ENCODE measurements at places on chromosomes 3 and 15. TPM values are rescaled to one million over a fixed set of nuclear protein-coding genes. Genes with fewer than 3 reads are reported as not detected.
A peak's percentile ranks its signal among the peaks of the same experiment; 100 is the strongest.

- DNase-seq: no peak
Measured at GRCh38 chr3:169384573-169384972, 278.9 kb downstream of the MECOM start.

The BSN gene
- total RNA-seq: 0.35 TPM

DNA sequence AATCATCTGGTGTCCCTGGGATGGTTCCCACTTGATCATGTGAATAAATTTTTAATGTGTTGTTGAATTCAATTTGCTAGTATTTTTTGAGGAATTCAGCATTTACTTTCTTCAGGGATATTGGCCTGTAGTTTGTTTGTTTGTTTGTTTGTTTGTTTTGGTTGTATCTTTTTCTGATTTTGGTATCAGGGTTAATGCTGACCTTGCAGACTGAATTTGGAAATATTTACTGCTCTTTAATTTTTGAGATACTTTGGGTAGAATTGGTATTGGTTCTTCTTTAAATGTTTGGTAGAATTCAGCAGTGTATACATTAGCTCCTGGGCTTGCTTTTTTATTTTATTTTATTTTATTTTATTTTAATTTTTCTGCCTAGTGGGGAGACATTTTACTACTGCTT lies 803.7 kb downstream of the NAALADL2 start:
- DNase-seq: no peak

DNA sequence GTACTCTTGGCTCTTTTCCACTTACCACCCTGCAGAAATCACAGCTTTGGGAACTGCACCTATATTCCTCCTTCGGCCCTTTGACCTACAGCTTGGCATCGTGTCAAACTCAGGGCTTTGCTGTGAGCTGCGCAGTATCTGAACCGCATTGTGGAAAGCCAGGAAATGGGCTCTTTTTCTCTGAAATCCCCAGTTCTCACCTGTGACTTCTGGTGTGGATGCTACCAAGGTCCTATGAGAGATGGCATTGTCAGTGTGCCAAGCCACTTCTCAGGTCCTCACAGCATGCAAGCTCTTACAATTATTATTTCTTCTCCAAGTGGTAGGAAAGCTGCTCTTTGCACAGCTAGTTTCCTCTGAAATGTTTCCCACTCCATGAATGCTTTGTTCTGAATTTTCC lies 450.6 kb upstream of the TBL1XR1 start:
- no peak for DNase-seq

DNA sequence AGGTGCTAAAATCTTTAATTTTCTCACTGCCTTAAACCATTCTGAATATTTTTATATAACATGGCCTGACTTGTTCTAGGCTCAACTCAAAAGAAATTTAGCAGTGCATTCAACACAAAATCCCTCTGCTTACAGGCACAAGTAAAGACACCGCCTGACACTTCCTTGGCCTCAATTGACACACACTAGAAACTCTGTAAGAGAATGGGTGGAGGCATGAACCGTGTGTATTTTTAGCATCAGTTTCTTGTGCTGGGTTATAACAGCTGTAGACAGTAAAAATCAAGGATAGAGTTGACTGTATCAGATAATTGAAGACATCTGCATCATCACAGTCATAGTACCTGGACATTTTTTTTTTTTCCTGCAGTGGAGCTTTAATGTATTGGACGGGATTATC lies 54.3 kb downstream of the SLC9A9 start:
- DNase-seq: no peak

The SYNM gene
- 26.8 TPM for total RNA-seq

GRCh38 chr15:80491163-80491847 lies 87.1 kb downstream of the ARNT2 start:
- no peak for DNase-seq

DNA sequence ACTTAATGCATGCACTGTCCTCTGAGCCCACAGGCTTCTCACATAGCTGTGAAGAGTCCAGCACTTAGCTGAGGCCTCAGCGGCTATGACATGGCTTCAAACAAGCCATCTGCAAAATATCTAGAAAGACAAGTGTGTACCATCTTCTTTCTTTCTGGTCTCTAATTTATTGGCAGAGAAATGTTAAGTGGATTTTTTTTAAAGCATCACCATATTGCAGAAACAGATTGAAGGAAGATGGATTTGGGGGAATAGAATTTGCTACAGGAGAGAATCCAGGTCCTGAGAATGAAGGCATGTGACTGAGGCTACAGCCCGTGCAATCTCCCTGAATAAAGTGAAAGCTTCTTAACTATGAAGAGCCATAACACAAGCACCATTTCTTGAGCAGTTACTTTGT lies 567.3 kb downstream of the PDCD6IP start:
- DNase-seq: no peak

DNA sequence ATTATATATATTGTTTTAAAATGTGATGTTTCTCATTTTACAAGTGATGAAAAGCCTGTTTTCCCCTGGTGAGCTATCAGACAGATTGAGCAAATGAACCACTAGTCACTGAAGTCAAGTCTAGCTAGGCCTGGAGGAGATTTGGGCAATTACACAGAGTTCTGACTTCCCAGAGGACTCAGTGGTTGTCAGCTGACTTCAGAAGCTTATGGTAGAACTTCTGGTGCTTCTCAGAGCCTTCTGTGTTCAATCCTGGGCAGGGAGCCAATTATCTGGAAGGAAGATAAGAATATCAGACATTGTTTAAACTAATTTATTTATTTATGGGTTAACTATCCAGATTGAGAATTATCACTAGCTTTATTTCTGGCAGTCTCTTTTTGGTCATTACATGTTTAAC lies 37.7 kb upstream of the NAALADL2 start:
- DNase-seq: no peak

The AMIGO3 gene
- not detected for total RNA-seq

DNA sequence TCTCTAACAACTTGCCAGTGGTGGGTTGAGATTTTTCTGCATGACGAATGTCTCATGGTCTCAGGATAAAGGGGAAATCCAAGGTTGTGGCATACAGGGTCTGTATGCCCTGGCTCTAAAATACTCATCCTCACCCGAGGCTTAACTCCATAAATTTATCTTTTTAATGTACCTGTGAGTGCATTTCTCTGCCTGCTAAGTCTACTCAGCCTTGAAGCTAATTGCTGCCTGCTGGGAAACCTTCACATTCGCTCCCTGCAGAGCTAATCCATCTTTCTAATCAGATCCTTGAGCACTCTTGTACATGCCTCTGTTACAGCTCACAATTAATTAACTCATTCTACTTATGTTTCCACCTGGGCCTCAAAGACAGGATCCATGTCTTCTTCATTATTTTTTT lies 93.8 kb downstream of the CMSS1 start:
- DNase-seq: no peak

- DNase-seq: no peak
Measured at GRCh38 chr3:119297169-119297568, 3.0 kb downstream of the ARHGAP31 start.

DNA sequence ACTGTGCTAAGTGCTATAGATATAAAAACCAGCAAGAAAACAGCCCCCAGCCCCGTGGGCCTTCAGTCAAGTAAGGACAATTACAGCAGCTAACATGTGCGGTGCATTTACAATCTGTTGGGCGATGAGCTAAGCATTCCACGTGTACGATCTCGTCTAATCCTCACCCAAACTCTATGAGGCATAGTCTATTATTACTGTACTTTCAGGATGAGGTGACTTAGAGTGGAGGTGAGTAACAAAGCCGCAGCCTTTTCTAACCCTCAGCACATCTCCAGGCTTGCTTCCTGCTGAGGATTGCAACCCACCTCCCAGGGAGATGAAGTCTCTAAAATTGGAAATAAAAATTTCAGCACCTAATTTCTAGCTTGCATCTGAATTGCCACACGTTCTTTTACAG lies 53.2 kb upstream of the MCF2L2 start:
- DNase-seq: no peak

- DNase-seq: no peak
Measured at GRCh38 chr3:155169197-155169596, 89.1 kb downstream of the MME start.

- no peak for DNase-seq
Measured at GRCh38 chr15:79130535-79131130, 40.1 kb upstream of the RASGRF1 start.

DNA sequence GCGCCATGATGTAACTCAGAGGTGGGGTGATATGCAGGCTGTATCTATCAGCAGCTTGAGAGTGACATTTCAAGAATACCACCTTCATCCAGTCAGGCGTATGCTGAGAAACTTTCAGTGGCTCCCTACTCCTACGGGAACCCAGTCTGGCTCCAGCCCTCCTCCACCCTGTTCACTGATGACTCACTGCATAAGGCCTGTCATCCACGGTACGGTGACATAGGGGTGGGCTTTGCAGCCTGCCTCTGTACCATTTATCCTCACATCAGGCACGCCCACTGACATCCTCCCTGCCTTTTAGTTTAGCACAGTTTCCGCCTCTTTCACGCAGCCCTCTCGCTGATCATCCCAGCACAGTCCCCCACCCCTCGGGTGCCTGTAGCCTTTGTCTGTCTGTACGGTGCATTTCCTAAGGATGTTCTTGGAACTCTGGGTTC lies 11.7 kb downstream of the PXYLP1 start:
- no peak for DNase-seq

DNA sequence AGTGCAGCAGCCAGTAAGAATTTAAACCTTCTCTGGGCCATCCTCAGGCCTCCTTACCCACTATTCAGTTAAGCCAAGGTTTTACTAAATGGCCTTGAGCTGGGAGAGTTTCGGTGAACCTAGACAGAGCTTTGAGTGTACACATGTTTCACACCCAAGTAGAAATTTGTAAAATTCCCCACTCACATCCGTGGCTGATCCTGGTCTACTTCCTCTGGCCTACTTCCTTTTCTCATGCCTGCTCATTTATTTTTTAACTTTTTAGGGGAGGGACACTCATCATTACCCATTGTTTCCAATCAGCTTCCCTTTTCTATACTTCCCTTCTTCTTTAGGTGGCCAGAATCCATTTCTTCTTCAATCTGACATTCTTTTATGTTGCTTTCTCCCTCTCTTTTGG lies 7.6 kb downstream of the CX3CR1 start:
- no peak for DNase-seq

DNA sequence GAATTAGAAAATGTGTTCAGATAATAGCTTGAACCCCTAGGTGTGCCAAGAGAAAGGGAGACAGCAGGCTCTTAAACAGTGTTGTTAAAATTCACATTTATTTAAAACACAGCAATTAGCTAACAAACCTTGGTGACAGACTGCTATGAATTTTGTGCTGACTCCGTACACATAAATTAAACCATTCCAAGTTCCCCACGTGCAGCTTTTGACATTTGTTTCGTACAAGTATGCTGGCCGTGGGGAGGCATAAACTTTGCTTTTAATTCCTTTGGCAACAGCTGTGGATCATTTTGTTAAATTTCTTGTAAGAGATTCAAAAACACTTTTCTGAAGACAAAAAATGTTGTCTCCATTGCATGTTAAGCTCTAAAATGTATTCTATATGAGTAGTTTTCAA lies 465.3 kb downstream of the FGF12 start:
- DNase-seq: no peak

The SLC28A2 gene
- 0.21 TPM for total RNA-seq

GRCh38 chr3:80241791-80242190 lies 474.0 kb upstream of the ROBO1 start:
- DNase-seq: no peak

The UTS2B gene
- 0.44 TPM for total RNA-seq

- no peak for DNase-seq
Measured at GRCh38 chr15:100849855-100850218, 29.8 kb upstream of the ALDH1A3 start.

The CCDC50 gene
- 66.5 TPM for total RNA-seq

DNA sequence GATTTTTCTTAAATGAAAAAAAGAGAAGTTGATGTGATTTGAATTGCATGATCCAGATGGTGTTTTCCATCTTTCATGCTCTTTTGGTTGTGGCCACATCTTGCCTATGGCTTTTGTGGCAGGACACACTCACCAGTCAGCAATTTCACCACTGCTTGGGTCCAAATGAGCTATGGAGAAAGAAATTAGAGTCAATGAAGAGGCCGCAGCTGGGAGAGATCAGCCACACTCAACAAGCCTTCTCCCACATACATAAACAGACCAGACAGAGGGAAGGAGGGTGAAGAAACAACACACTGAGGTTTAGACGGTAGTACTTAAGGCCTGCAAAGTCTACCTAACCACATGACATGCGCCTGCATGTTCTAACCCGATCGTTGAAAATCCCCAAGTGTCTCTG lies 110.7 kb upstream of the CDIN1 start:
- DNase-seq: peak; percentile 50

GRCh38 chr3:13264468-13264795 lies 155.7 kb downstream of the NUP210 start:
- DNase-seq: no peak

DNA sequence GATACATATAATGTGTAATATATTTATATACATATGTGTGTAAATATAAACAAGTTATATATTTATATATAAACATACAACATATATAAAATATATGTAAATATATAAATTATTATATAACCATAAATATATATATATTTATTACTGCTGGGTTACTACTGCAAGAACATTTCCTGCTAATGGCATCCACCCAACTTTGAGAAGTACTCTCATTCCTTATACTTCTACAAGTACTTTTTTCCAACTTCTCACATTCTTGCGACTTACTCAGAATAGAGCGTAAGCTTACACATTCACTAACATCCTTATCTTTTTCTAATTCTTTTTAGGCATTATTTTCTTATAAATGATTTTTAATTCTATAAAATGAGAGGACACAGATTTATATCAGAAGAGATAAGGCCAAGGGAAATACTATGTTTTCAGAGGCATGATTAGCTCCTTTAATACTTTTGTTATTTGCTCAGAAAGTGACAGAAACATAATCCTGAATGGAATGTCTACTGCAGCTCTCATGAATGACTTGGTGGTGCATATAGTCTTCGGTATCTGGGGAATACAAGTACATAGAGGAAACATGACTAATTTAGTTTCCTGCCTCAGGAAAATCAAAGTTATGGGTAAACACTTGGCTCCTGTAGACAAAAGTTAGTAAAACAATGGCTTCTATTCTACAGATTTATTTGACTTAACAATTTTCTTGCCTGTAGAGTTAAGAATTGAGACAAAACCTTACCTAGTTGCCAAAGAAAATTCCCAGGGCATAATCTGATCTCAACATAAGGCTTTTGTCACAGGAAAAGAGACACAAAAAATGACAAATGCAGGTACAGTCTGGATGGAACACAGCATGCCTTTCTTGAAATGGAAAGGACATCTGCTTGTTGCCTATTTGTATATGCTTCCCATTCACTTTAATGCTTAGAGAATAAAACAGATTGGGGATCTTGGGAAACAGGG lies 453.9 kb downstream of the SQOR start:
- no peak for DNase-seq

DNA sequence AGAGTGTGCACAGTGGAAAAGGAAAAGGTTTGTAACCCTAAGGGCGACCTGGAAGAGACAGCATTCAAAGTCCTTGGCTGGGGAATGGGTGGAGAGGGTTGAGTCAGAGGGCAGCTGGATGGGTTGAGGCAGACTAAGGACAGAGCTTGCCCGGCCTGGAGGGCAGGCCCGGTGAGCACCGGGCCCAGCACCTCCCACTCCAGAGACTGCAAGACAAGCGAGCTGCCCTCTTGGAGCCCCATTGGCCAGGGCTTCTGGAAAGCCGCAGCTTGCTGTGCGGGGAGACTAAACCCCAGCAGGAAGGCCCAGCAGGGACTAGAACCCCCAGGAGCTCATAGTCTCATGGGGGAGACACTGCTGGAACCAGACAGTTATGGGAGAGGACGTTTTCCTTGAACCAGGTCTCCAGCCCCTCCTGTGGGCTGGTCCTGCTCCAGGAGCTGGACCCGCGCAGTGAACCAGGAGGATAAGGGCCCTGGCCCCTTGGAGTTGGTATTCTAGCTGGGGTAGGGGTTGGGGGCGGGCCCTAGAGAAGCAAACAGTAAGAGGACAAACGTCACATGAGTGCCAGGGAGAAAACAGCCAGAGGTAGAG lies 59.1 kb downstream of the RGMA start:
- DNase-seq: no peak

- DNase-seq: no peak
Measured at GRCh38 chr15:32134842-32135241, 104.5 kb downstream of the CHRNA7 start.

Data from lower lobe of right lung (tissue), 2 donors.